ENCODE measurements at places on chromosomes 5 and 9.

DNA sequence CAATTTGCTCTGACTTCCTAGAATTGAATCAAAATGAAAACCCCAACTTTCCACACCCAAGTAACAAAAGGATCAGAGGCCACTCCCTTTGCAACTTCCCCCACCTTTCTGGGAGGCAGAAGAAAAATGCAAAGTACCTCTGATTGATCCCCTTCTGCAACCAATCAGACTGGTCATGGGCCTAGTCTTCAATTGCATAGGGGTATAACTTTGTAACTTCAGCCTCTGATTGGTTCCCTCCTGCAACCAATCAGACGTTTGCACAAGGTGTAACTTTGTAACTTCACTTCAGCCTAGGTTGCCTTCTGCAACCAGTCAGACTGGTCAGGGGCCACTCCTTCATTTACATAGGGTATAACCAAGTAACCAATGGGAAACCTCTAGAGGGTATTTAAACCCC, 38.3 kb upstream of the CNOT6 start:
- no peak for DNase-seq

GRCh38 chr5:67805666-67806348, 409.7 kb upstream of the PIK3R1 start:
- no peak for DNase-seq

DNA sequence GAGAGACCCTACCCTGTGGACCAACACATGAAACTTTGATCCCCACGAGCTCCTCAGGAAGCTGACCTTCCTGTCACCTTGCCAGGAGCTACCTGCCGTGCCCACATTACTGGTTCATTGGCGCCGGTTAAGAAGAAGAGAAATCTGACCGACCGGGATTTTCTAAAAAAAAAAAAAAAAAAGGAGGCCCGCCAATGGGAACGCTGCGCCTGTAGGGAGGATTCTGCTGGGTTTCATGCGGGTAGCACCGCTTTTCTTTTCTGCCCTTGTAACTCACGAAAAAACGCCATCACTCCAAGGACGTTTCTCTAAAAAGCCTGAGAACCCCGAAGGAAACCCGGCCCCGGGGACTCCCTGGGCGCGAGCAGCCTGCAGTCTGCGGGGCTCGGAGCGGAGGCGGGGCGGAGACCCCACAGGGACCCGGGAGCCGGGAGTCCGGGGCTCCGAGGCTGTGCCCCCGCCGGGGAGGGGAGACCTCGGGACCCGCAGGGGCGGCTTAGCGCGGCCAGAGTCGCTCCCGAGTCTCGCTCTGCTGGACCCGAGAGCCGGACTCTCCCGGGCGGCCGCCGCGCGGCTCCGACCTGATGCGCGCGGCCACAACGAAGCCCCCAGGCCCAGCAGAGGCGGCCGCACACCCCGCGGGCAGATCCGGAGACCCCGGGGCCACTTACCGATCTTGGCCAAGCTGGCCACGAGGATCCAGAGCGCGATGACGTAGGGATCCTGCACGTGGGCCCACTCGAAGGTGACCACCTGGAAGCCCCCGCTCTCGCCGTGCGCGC, 617 bp downstream of the SLC9A3 start:
- no peak for DNase-seq

- DNase-seq: no peak
Observed at GRCh38 chr9:136962701-136963248, 10.7 kb downstream of the LCN12 start.

DNA sequence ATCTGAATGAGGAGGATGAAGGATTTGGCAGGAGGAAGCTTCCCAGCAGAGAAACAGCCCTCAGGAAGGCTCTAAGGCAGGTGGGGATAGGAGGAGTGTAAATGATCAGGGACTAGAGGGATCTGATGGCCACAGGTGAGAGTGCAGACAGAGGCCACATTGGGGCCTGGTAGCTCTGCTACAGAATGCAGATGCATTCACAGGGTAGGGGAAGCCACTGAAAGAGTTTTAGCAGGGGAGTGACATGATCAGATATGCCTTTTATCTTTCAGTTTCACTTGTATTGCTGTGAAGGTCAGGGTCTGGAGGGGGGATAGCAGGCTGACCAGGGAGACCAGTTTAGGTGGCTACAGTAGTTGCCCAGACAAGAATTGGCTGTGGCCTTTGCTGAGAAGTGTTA, 3.0 kb downstream of the TXNDC15 start:
- DNase-seq: no peak

GRCh38 chr5:11429254-11429653, 475.0 kb downstream of the CTNND2 start:
- no peak for DNase-seq

- DNase-seq: no peak
Observed at GRCh38 chr9:77731930-77732329, 83.8 kb upstream of the GNA14 start.

- DNase-seq: no peak
Observed at GRCh38 chr9:75013735-75014134, 14.4 kb downstream of the CARNMT1 start.

DNA sequence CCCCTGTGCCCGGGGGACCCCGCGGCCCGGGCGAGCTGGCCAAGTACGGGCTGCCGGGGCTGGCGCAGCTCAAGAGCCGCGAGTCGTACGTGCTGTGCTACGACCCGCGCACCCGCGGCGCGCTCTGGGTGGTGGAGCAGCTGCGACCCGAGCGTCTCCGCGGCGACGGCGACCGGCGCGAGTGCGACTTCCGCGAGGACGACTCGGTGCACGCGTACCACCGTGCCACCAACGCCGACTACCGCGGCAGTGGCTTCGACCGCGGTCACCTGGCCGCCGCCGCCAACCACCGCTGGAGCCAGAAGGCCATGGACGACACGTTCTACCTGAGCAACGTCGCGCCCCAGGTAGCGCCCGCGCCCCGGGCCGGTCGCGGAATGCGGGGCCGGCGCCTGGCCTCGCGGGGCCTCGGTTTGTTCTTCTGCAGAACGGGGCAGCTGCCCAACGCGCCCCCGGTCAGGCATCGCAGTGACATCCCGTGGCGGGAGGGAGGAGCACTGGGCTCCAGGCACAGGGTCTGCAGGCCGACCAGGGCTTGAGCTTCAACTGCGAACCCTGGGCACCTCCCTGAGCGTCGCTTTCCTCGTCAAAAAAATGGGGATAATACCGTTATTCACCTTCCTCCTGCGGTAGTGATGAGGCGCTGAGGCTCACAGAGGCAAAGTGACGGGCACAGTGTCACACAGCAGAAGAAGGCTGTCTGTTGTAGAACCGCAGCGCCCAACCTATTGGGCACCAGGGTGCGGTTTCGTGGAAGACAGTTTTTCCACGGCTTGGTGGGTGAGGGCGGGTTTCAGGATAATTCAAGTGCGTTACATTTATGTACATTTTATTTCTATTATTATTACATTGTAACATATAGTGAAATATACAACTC, 777 bp downstream of the ENDOG start:
- no peak for DNase-seq

DNA sequence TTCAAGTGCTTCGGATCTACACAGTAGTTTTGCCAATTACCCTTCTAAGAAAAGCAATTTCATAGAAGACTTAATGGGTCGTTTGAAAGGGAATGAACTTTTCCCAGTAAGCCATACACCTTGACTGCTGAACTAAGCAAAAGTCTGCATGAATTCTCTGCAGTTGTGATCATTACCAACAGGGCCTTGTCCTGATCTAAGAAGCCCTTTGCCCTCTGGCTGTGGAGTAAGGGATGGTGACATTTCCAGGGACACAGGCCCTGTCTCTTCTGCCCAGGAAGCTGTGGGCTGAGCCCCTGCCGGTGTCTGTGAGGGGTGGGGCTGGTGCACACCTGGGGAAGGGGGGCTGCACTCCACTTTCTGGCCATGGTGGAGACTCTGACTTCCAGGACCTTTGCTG, 30.5 kb downstream of the ZDHHC11 start:
- no peak for DNase-seq

- no peak for DNase-seq
Observed at GRCh38 chr5:172299916-172300439, 16.4 kb upstream of the UBTD2 start.

DNA sequence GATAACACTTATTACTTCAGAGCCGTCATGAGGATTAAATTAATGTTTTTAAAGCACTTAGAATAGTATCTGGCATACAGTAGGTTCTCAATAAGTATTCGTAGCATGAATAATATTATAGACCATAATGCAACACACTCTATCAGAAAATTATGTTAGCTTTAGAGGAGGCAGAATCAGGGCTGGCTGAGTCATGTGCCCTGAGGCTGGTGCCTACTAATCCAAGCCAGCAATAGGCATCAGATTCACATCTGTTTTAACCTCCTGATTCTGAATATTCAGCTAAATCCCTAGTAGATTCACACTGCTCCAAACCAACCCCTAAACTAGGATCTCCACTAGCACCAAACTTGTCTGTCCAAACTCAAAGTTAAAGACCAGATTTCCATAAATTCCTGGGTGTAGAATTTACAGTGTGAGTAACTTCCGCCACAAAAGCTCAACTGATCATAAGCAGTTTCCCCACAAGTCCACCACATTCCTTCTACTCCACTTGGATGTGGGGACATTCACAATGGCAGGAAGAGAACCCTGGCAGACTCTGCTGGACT, 170.0 kb upstream of the DAPK1 start:
- no peak for DNase-seq

GRCh38 chr9:115690786-115691496, 462.6 kb upstream of the PAPPA start:
- DNase-seq: no peak

- DNase-seq: no peak
Observed at GRCh38 chr5:6066016-6066415, 312.3 kb downstream of the MED10 start.

GRCh38 chr9:77944556-77945243, 86.9 kb downstream of the GNAQ start:
- no peak for DNase-seq

GRCh38 chr5:176695073-176695472, 47.8 kb downstream of the TSPAN17 start:
- no peak for DNase-seq

GRCh38 chr9:117169089-117169621, 245.7 kb downstream of the ASTN2 start:
- DNase-seq: no peak

- DNase-seq: no peak
Observed at GRCh38 chr5:158874343-158874742, 225.4 kb downstream of the EBF1 start.

DNA sequence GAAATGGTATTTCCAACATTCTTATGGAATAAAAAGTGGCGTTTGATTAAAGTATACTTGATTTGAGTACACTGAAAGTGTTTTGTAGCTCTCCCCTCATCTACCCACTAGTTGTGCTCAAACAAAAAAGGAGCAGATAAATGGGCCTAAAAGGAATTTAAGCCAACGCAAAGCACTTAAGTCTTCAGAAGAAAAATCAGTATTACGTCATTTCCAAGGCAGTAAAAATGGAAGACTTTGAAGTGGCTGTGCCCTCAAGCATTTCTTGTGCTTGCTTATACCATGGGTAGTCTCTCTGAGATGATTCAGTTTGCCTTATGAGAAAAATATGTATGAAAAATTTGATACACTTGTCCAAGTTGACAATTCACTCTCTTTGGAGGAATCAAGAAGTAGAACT, 279.9 kb upstream of the CD180 start:
- DNase-seq: no peak

DNA sequence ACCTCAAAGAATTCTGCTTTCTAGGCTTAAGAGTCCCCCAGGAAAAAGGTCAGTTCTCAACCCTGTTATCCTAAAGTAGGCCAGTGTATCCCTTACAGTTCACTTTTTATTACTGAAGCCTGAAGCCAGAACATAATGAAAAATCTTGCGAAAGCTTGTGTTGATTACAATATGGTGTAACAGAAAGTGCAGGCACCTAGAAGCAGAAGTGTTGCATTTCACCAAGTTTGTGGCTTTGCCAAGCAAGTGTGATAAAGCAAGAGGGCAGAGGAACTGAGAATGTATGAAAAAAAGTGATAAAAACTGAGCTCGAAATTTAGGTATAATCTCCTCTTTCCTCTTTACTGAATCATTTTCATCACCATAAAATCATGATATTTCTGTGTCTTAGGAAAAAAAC, 26.2 kb downstream of the AGTPBP1 start:
- no peak for DNase-seq

DNA sequence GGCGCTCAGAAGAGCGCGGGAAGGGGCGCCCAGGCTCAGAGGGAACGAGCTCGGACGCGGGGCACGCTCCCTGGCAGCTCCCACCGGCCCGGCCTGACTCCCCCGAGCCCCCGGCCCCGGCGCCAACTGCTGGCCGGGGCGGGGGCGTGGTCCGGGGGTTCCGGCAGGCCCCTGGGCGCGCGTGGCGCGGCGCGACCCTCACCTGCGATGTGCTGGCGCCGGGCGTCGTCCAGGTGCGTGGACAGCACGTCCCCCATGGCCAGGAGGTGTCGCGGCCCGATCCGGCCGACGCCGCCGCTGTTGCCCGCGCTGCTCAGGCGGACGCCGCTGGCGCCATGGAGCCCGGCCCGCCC, 43.5 kb upstream of the STXBP1 start:
- no peak for DNase-seq

DNA sequence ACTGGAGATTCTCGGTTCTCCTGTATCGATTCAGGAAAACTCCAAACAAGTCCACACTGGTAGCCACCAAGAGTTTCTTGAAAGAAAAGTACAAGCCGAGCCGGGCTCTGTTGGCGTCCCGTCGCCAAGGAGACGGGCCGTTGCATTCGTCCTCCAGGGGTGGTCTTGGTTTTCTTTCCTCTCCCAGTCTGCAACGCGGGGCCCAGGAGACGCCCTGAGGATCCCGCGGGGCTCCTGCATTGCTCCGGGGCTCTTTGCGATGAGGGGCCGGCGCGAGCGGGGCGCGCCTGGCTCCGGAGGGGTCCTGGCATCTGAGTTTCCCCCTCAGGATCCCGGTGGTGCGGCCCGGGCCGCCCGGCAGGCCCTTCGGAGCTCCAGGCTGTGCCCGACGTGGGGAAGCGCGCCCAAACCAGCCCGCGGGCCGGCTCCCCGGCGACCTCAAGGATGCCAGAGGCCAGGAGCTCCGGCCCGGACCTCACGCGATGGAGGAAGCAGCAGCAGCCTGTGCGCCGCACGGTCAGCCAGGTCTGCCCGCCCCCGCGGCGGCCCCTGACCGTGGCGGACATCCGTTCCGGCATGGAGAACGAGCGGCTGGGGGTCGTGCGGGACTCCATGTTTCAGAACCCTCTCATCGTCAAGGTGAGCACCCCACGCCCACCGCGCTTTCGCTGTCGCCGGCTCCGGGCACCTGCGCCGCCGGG, at the start of gene CFAP77:
Gene CFAP77 (plus strand): TSS at position 384 of the 701 bp plus-strand sequence. CDS start 61 bp downstream, at position 445.
- DNase-seq: no peak

DNA sequence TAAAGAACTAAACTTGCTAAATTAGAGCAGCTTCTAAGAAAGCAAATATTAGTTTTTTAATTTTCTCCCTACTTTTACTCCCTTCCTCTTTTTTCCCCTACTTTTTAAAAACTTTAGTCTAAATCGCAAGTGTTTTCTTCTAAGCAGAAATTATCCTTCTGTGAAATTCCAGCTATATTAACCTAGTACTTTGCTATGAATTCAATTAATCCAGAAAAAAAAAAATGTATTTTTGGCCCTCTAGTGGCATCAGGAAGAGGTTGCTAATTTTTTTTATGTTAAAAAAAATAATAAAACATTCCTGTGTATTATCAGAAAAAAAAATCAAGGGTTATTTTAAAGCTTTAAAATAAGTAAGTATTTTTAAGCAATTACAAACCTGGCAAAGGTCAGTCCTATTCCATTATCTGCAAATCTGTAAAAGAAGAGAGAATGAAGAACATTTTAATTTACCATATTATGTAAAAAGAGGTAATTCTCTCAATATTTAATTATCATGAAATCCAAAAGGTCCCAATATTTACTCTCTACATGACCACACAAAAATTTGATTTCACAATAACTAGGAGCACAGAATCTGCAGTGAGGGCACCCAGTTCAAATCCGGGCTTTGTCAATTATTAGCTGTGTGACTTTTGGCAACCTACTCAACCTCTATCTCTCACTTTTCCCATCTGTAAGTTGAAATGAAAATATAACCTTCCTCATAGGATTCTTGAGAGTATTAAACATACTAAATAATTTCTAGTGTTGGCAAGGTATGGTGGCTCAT, 52.0 kb downstream of the CEMIP2 start:
- DNase-seq: no peak
